ENCODE measurements at places on chromosomes 2 and 18.

GRCh38 chr2:229714736-229715541 lies 584 bp upstream of the DNER start:
- peak; percentile 58 for DNase-seq

DNA sequence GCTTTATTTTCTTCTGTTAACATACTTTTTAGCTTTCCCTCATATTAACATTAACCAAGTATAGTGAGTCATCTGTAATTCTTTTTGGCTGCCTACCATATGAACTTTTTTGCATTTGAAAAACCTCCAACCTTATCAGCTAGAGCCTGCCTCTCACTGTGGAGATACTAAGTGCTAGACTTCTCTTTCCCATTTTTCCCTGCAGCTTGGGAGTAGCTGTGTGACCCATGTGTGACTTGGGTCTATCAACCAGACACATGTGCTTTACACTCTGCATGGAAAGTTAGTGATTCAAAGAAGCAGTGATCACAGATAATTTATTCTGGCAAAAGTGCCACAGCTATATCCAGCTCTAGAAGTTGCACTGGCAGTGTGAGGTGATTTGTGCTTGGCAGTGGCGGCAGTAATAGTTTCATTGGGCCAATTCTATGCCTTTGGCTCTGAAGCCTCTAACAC lies 36.3 kb downstream of the PREPL start:
- DNase-seq = no peak

- DNase-seq = no peak
These were observed 10.1 kb downstream of the SERPINB8 start for GRCh38 chr18:63980027-63980426.

DNA sequence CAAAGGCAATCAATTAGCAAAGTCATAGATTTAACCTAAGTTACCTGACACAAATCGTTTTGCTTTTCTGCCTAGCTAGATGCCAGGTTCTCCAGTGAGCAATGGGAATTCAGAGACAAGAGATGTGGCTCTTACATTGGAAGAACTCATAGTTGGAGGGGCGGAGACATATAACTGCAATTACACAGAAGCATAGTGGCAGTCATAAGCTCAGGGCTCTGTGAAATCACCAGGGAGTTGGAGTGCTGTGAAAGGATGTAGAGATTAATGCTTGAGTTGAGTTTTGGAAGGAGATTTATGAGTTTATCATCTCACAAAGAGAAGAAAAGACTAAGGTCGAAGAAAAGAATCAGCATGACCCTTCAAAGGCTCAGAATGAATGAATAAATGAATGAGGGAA lies 457.2 kb upstream of the TRIB2 start:
- DNase-seq = no peak

DNA sequence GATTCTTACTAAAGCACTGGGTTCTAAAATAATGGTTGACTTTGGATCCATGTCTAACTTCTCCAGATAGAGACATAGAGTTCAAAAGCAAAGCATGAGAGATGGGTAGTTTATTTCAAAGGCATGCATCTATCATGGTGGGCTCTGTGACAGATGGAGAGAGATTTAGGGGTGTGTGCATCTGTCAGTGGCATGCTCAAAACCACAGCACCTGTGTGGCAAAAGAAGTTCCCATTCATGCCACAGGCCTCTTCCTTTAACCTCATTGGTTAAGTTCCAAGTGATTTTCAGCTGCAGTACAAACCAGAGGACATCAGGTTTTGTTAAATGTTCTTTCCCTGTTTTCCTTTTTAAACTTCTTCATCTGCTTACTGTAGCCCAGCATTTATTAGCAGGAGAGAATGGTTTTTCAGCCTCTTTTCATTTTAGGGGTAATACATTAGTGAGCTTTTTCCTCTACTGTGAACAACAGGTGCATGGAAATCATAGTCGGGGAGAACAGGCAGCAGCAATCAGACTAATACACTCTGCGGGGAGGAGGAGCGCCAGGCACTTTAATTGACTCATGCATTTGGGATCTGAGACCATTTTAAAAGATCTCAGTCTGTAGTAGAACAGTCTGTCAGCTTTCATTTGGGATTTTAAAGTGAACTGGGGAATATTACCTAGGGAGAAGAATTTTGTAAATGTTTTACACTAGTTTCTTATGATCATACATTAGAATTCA lies 52.4 kb upstream of the UPP2 start:
- no peak for DNase-seq

DNA sequence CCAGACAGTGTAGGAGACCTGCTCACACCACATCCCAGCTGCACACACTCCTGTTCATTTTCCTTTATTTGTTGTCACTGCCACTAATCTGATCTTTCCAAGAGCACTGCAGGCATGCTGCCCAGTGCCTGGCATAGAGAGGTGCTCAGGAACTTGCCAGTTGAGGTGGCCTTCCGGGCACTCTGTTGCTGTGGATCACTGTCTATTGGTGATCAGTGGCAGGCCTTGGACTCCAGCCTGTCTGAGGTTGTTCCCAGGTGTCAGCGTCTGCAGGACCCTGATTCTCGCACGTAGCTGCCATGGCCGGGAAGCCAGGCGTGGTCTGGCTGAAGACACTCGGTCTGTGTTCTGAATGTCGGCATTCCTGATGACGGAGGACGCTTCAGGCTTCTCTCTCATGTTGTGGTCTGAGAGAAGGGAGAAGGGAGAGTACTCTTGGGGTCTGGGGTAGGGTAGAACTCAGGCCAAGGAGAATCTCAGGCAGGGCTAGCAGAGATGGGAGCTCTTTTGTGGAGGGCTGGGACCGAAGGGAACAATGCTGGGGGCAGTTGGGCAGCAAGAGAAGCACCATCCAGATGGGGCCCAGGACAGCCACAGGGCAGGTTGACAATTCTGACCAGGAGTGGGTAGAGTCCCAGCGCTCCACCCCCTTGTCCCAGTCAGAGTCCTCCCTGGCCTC lies 240.9 kb downstream of the MYCN start:
- DNase-seq = no peak

DNA sequence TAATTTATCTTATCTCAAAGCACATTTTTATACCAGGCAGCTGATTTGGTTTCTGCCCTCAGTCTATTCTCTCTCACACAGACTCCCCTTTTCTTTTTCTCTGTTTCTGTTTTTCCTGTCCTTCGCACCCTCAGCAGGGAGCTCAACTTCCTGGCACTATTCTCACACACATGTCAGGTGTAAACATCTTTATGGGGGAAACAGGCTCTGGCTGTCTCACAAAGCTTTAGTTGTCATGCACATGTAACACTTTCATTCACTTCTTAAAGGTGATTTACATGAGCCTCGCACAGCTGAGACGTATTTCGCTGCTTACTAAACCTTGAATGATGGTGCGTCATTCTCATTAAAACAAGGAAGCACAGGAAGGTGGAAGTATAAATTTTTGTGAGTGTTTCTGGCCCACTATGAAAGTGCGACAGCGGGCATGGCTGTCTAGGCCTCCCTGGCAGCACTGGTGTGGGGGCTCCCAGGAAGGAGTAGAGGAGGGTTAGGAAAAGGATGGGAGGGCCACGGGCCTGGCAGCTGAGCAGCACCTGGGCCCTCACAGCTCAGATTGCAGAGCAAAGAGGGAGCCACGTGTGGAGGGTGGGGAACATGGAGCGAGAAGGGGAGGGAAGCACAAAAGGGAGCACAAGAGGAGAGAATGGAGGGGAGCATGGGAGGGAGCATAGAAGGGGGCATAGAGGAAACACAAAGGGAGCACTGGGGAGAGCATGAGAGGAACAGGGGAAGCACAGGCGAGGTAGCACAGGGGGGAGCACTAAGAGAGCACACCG lies 46.2 kb upstream of the SNTG2 start:
- DNase-seq = no peak

GRCh38 chr18:63322206-63322605 lies 2.6 kb upstream of the BCL2 start:
- no peak for DNase-seq

- DNase-seq = no peak
These were observed 269.5 kb upstream of the ZSWIM2 start for GRCh38 chr2:187118331-187119099.

DNA sequence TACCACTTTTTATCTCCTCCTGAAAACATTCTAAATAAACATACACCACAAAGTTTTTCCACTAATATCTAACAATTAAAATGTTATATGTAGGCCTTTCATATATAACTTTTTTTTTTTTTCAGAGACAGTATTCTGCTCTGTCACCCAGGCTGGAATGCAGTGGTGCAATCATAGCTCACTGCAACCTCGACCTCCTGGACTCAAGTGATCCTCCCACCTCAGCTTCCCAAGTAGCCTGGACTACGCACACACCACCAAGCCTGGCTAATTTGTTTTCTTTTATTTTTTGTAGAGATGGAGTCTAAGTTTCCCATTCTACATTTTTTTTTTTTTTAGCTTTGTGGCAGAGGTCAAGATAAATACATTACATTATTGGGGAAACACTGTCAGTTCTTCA lies 1612.6 kb upstream of the NXPH2 start:
- no peak for DNase-seq

- DNase-seq = no peak
These were observed 21.5 kb downstream of the WDR43 start for GRCh38 chr2:28915939-28916338.

DNA sequence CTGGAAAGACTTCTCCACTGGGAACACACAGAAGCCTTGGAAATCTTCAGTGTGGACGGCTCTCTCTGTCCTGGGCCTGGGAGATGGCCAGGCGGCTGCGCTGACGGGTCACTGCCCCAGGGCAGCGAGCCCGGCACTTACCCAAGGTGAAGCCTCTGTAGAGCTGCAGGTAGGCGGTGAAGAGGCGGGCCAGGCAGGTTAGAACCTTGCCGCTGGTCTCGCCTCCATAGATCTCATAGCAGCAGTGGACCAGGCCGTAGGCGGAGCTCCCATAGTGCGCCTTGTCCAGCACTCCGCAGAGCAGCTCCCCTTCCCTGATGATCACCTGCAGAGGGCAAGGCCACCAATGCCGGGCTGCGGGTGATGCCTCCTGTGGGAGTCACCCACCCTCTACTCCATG lies 53.0 kb downstream of the POLR1A start:
- DNase-seq = no peak

- DNase-seq = no peak
These were observed 40.8 kb downstream of the RNF152 start for GRCh38 chr18:61851940-61852451.

DNA sequence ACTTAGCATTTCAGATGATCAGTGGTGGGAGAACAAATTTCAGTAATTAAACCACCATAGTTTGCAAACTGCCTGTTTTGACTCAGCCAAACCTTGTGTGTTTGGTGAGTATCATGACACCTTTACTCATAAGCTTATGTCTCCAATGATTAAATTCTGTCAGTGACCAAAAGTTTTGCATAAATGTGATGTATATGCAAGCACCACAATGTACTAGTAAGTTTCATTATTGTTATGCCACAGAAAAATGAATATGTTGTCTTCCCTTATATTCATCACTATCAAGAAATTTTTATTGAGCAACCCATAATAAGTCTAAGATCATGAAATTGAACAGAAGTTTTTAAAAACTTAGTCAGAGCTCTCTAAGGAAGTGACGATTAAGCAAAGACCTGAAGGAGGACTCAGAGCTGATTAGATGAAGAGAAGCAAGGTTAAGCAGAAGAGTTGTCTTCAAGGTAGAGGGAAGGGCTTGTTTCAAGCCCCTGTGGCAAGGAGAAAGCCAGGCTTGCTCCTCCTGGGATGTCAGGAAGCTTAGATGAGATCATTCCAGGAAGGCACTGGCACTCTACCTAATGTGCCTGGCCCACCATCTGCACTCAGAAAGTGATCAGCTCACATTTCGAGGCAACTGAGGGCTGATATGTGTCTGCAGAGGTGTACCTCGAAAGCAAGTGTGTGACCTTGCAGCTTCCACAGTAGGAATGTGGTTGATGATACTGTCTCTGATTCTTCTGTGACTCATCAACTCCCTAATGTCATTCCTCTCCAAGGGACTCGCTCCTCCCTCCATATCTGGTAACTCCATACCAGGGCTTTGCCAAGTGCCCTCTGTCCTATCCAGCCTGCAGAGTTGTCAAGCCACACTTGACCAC lies 54.7 kb downstream of the KCTD18 start:
- no peak for DNase-seq

DNA sequence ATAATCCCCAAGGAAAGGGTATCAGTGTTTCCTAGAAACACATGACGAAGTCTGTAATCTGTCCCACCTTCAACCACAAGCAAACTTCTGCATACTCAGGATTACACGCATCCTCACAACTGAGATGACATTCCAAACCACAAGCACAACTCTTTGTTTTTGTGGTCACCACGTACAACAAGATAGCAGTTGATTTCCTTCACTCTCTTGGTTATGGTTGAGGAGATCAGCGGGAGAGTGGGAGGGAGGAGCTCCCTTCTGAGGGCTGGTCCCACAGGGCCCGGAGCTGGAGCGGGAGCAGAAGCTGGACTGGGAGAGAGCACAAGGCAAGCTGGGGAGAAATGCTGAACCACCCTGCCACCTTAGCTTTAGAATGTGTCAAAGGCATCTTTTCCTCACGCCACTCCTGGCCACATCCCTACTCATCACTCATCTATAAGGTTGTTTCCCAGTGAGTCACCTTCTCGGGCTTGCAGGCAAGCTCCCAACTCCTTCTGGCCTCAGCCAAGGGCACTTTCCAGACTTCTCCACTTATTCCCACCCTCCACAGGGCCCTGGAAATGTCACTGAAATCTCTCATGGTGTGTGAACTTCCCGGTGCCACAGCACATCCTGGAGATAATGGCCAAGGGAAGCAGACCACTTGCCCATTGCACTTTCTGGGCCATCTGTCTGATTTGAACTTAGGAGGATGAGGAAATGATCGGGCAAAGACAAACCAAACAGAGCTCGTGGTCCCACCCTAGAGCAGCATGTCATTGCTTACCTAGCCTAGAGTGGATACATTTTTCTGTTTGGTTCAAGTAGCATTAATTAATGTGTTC lies 98.9 kb upstream of the LGALSL start:
- no peak for DNase-seq

- DNase-seq = no peak
These were observed 12.2 kb downstream of the XDH start for GRCh38 chr2:31402388-31402787.

- DNase-seq = no peak
These were observed 79.7 kb upstream of the DOCK10 start for GRCh38 chr2:225122007-225122406.

DNA sequence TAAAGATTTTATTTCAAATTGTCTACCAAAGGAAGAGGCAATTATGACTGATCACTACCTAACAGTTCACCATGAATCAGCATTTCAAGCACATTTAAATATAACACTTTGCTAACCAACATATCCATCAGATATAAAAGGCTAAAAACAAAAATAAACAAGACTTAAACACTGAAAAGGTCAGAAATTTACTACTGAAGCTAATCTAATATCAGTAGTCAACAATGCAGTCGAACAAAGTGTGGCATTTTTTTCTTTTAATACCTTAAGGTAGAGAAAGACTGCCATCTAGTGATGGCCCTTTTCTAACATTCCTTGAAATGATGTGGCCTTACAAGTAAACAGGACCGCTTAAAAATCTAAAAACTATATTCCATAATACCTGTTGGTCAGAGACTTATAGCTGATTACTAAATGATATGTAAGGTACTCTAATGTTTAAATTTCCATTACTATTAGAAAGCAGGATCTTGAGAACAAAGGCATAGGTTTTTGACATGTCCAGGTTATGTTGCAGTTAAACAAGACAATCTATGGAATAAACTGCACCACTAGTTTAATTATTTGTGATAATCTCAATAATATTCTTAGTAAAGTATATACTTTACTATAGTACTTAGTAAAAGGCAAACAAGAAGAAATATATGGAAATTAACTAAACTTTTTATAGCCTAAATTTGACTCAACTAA lies 80.0 kb downstream of the EXOC6B start:
- DNase-seq = no peak

Data from amygdala (tissue), 56 donors.